ENCODE measurements at places on chromosomes 13 and 19. TPM values are rescaled to one million over a fixed set of nuclear protein-coding genes. Genes with fewer than 3 reads are reported as not detected.
A peak's percentile ranks its signal among the peaks of the same experiment; 100 is the strongest.

GRCh38 chr13:113981194-113981605, 7.3 kb upstream of the C13orf46 start:
- no peaks in the 10 kb centered on the region for H3K27me3 ChIP-seq
- H3K4me3 ChIP-seq, result no peak overlapping the region
- DNase-seq, result no peak
- peaks cover 36% of the 10 kb centered on the region for H3K36me3 ChIP-seq

GRCh38 chr13:76223999-76224398, 587.9 kb downstream of the LMO7 start:
- H3K27me3 ChIP-seq, result no peaks in the 10 kb centered on the region
- H3K27ac ChIP-seq, result no peak overlapping the region
- no peaks in the 10 kb centered on the region for H3K36me3 ChIP-seq
- no peaks in the 10 kb centered on the region for H3K4me1 ChIP-seq
- DNase-seq, result no peak

- no peak overlapping the region for H3K27ac ChIP-seq
- H3K4me3 ChIP-seq, result no peak overlapping the region
- H3K4me1 ChIP-seq, result peaks cover 7% of the 10 kb centered on the region
- H3K36me3 ChIP-seq, result peaks cover 6% of the 10 kb centered on the region
- DNase-seq, result no peak
Measured at GRCh38 chr19:53982001-53982451, 9.4 kb upstream of the CACNG6 start.

- H3K27me3 ChIP-seq, result no peaks in the 10 kb centered on the region
- peaks cover 7% of the 10 kb centered on the region for H3K36me3 ChIP-seq
- H3K27ac ChIP-seq, result no peak overlapping the region
- H3K4me1 ChIP-seq, result peaks cover 45% of the 10 kb centered on the region
Measured at GRCh38 chr13:109780845-109781383, 5.5 kb downstream of the IRS2 start.

DNA sequence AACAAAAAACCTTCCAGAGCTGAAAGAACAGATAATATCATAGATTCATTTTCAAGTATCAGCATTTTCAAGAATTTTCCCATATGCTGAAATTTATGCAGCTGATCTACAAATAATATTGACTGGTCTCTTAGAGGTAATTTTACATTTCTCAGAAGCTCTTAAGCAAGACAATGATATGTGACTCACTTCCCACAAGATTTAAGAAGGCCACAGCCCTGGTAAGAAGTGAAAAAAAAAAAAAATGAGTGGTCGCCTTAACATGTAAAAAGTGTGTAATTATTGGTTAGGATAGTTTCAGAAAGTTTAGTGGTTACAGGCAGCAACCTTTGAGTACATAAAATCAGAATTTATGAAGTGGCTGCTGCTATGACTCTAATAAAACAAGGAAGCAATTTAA, 54.5 kb downstream of the NUFIP1 start:
- H3K4me3 ChIP-seq, result no peak overlapping the region
- H3K36me3 ChIP-seq, result no peaks in the 10 kb centered on the region
- H3K27me3 ChIP-seq, result peaks cover 11% of the 10 kb centered on the region
- H3K4me1 ChIP-seq, result peaks cover 9% of the 10 kb centered on the region
- no peak overlapping the region for H3K27ac ChIP-seq
- DNase-seq, result no peak

DNA sequence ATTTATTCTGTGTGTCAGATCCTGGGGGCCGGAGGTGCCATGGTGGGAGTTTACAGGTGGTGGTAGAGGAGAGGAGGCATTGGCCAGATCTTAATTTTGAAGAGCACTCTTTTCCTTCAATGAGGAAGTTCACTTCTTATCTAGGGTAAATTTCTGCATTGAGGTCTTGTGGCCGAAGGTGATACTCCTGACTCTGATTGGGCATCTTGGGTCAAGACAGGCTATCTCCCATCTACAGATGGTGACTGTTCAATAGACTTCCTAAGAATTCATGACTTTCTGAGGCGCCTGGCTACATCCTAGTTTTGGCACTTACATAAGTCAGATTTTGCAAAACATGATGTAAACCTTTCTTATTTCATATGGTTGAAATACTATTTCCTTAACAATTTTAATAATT, 135.2 kb downstream of the SUCLA2 start:
- DNase-seq, result no peak
- no peak overlapping the region for H3K27ac ChIP-seq
- H3K36me3 ChIP-seq, result no peaks in the 10 kb centered on the region
- H3K4me1 ChIP-seq, result no peaks in the 10 kb centered on the region
- H3K4me3 ChIP-seq, result no peak overlapping the region
- H3K27me3 ChIP-seq, result peaks cover 8% of the 10 kb centered on the region

DNA sequence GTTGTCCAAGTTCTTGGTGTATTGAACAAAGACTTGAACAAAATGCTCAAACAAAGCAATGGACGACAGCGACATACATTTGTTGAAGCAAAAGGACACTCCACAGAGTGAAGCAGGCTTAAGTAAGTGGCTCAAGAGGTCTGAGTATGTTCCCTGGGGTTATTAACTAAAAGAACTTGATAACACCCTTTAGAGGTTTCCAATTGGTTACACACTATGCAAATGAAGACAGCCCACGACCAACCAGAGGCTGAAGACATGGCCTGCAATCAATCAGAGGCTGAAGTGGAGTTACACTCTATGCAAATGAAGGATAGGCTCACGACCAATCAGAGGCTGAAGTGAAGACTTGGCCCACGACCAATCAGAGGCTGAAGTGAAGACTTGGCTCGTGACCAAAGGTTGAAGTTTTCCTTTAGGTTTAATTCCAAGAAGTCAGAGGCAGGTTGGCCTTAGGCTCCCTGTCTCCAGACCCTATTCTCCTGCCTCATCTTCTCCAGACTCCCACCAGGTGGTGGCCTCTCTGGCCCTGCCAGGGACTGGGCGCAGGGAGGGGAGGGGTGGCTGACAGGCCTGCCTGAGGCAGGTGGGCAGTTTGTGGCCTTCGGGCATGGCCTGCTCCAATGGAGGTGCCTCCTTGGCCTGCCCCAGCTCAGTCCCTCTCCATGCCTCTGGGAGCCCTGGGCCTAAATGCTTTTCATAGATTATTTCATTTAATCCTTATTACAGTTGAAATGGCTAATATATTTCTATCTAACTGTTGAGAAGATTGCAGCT, 38.1 kb downstream of the CCDC169 start:
- no peak overlapping the region for H3K27ac ChIP-seq
- H3K36me3 ChIP-seq, result no peaks in the 10 kb centered on the region
- no peaks in the 10 kb centered on the region for H3K27me3 ChIP-seq
- DNase-seq, result no peak
- no peaks in the 10 kb centered on the region for H3K4me1 ChIP-seq

DNA sequence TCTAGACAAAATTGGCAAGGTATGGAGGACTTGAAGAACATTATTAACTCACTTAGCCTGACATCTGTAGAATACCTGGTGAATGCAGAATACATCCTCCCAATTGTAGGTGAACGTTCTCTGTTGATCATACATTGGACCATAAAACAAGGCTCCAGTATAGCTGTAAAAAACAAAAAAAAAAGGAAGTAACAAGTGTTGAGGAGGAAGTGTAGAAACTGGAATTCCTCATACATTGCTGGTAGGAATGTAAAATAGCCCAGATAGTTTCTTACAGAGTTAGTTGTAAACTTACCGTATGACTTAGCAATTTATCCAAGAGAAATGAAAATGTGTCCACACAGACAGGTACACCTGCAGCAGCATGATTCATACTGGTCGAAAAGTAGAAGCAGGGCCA, 44.8 kb downstream of the TSSK6 start:
- DNase-seq, result no peak
- H3K4me3 ChIP-seq, result no peak overlapping the region
- H3K4me1 ChIP-seq, result peaks cover 58% of the 10 kb centered on the region
- H3K27ac ChIP-seq, result no peak overlapping the region
- H3K27me3 ChIP-seq, result no peaks in the 10 kb centered on the region

The LILRA5 gene
- not detected for total RNA-seq

GRCh38 chr19:5967994-5968430, 9.9 kb downstream of the RANBP3 start:
- H3K27ac ChIP-seq, result peak overlapping the region; percentile 54
- no peak overlapping the region for H3K4me3 ChIP-seq
- no peaks in the 10 kb centered on the region for H3K27me3 ChIP-seq
- peaks cover 10% of the 10 kb centered on the region for H3K36me3 ChIP-seq

DNA sequence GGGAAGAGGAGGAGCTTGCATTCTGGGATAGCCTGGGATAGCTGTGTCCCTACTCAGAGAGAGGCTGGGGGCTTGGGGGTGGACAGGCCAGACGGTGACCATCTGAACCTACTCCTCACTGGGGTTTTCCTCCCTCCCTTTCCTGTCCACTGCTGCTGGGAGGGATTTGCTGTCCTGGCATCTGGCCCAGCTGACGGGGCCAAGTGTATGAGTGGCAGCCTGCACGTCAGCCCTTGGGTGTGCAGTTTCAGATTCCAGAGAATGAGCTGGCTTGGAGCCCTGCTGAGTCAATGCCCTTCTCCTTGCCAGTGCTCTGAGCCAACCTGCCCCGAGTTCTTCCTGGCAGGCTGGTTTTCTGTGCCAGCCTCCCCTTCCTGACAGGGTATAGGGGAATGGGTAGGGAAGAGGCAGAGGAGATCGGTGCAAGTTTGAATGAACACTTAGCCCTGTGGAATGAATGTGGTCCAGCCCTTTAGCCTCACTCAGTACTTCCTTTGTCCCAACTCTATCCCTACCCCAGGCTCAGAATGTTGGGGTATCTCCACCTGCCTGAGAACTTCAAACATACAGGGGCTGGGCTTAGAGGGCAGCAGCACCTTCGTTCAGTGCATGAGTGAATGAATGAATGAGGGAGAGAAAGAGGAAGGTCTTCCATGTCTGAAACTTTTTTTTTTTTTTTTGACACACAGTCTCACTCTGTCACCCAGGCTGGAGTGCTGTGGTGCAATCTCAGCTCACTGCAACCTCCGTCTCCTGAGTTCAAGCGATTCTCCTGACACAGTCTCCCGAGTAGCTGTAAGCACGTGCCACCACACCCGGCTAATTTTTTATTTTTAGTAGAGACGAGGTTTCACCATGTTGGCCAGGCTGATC, 1.8 kb upstream of the ANGPTL4 start:
- H3K4me1 ChIP-seq, result peaks cover 9% of the 10 kb centered on the region
- H3K27me3 ChIP-seq, result peaks cover 24% of the 10 kb centered on the region
- no peaks in the 10 kb centered on the region for H3K36me3 ChIP-seq

The KIR2DL3 gene
- total RNA-seq, result not detected

DNA sequence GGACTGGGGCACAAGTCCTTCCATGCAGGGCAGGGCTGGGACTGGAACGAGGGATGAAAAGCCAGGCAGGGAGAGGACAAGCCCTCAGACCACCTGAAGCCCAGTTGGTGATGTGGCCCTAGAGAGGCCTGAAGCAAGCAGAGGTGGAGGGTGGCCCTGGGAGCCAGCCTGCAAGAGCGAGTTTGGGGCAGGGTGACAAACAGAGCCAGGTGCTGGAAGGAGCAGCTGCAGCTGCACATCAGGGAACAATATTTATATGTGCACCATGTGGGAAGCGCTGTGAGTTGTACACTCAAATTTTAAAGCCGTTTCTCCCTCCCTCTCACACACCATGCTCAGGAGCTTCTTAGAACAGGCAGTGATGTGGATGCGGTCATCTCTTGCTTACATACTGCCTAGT, 67.8 kb downstream of the FGF9 start:
- H3K27me3 ChIP-seq, result peaks cover 6% of the 10 kb centered on the region
- H3K36me3 ChIP-seq, result no peaks in the 10 kb centered on the region
- no peak for DNase-seq
- H3K27ac ChIP-seq, result no peak overlapping the region
- no peak overlapping the region for H3K4me3 ChIP-seq
- H3K4me1 ChIP-seq, result no peaks in the 10 kb centered on the region

DNA sequence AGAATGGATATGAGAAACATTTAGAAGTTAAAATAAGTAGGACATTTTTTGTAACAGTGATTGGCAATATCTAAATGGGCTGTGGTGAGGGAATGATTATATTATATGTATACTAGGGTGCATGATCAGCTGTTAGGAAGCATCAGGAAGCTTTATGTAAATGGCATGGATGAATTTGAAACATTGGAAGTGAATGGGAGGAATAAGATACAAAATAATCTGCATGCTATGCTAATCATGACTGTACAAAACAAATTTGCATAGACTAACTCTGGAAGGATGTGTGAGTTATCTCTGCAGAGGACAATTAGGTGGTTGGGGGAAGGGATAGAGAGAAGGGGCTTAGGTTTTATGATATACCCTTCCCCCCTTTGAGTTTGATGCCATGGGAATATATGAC, 156.5 kb downstream of the MTUS2 start:
- H3K4me3 ChIP-seq, result no peak overlapping the region
- H3K27ac ChIP-seq, result no peak overlapping the region
- no peaks in the 10 kb centered on the region for H3K36me3 ChIP-seq
- no peaks in the 10 kb centered on the region for H3K4me1 ChIP-seq
- DNase-seq, result no peak

DNA sequence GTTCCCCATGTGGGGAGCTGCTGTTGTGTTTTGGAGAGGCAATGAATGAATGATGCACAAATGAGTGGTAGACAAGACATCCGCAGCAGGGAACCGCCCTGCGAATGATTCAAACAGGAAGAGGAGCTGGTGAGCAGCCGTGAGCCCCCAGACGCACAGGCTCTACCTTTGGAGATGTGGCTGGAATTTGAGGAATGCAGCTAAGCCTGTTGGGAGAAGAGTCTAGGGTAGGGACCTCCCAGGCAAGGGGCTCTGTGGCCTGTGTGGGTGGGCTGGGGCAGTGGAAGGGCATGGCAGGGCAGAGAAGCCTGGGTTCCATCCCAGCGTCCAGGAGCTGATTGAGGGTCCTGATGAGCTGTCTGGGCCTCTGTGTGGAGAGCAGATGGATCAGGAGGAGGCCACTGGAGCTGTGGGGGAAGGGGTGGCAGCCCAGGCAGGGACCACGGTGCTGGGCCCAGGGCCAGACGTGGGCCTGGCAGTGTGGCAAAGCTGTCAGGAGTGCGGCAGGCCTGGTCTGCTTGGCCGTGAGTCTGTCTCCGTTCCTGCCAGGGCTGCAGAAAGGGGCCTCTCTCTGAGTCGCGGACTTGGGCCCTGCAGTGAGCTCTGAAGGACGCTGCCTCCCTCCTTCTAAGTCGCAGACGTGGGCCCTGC, 41.8 kb upstream of the DCUN1D2 start:
- H3K4me1 ChIP-seq, result no peaks in the 10 kb centered on the region
- no peaks in the 10 kb centered on the region for H3K36me3 ChIP-seq
- no peak overlapping the region for H3K27ac ChIP-seq
- H3K4me3 ChIP-seq, result no peak overlapping the region
- no peak for DNase-seq

The SULT2A1 gene
- total RNA-seq, result not detected

The CEACAM3 gene
- not detected for total RNA-seq

The KIR2DL1 gene
- total RNA-seq, result not detected

DNA sequence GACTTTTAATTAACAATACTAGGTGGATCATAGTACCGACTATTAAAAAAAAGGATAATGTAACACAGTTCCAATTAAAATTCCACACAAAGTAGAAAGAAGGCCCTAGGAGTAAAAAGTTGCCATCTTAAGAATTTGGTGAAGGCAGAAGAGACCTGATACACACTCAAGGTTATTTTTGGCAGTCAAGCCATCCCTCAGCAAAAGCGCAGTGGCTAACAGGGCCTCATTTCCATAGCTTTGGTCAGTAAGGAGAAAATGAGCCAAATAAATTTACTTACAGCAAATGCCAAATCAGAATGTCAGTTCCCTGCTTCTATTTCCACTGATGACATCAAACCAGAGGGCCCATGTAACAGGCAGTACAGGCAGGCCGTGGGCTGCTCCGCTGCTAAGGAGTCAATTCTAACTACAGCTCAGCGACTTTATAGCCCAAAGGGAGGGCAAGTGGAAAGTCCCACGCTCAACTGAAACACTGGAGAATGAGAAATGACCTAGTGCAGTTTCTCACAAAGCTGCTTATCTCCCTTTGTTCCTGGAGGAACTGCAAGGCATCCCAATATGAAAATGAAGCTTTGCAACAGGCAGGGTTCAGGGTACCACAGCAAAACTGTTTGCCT, 6.3 kb downstream of the ARGLU1 start:
- DNase-seq, result peak; percentile 34
- peaks cover 33% of the 10 kb centered on the region for H3K36me3 ChIP-seq
- H3K27me3 ChIP-seq, result no peaks in the 10 kb centered on the region
- H3K27ac ChIP-seq, result peak overlapping the region; percentile 49
- H3K4me3 ChIP-seq, result no peak overlapping the region
- H3K4me1 ChIP-seq, result peaks cover 71% of the 10 kb centered on the region
